ENCODE measurements at places on chromosomes 7 and 10.

GRCh38 chr10:95517536-95518454 is 43.4 kb downstream of the SORBS1 start:
- peak; percentile 72 for DNase-seq

DNA sequence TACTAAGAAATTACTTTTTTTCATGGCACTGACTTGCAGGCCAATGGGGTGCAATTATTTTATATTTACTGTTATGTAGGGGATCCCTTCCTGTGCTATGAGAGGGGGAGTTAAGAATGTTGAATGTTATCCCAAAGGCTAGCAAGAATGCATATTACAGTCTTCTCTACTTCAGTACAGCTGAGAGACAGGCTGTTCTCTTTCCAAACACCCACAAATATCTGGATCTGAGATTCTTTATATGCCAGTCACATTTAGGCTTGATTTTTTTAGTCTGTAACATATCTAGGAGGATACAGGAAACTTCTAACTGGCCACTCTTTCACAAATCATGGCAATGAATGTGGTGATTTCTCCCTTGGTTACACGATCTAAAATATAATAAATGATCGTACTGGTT is 266.4 kb upstream of the FZD8 start:
- no peak for DNase-seq

- DNase-seq: peak; percentile 59
Observed at GRCh38 chr7:5620459-5620881, 161.0 kb downstream of the RNF216 start.

GRCh38 chr10:76045174-76045573 is 613.8 kb downstream of the LRMDA start:
- DNase-seq: no peak

DNA sequence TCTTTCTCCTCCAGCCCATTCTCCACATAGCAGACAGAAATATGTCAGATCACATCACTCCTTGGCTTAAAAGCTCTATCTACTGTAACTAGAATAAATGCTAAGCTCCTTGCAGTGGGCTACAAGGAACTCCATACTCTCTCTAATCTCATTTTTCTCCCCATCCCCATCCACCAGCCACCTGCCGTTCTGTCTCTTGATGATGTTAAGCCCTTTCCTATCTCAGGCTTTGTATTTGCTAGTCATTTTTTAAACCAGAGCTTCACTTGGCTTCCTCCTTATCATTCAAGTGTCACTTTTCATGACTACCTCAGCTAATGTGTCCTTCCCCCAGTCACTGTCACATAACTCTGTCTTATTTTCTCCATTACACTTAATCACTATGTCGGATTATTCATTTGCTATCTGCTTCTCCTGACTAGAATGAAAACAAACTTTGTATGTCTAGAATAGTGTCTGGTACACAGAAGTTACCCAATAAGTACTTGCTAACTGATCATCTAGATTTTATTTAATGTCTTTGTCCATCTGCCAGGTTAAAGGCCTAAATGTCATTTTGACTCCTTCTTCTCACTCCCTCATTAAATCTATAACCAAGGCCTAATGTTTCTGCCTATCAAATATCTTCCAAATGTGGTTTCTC is 87.2 kb upstream of the RPA3 start:
- no peak for DNase-seq

DNA sequence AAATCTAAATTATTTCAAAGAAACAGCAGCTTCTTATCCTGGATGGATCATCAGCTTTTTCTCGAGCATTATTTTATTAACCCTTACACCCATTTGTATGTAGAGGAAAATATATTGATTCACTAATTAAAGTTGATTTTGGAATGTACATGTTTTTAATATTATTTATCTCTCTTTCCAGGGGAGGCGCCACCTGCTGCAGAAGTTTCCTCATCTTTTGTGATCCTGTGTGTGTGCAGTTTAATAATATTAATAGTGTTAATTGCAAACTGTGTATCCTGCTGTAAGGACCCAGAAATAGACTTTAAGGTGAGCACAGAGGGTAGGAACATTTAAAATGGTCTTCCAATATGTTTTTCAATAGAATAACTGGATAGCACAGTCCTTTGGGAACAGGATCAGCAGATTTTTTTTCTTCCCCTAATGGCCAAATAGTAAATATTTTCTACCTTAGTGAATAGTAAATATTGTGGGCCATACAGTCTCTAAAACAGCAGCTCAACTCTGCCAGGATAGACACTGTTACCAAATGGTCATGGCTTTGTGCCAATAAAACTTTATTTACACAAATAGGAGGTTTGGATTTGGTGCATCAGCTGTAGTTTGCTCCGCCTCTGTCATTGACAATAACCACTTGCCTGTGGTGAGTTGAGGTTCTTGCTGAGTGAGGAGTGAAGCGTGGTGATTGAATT is 30.6 kb downstream of the LMTK2 start:
- DNase-seq: peak; percentile 34

- DNase-seq: peak; percentile 92
Observed at GRCh38 chr7:8724080-8724718, 290.8 kb downstream of the NXPH1 start.

DNA sequence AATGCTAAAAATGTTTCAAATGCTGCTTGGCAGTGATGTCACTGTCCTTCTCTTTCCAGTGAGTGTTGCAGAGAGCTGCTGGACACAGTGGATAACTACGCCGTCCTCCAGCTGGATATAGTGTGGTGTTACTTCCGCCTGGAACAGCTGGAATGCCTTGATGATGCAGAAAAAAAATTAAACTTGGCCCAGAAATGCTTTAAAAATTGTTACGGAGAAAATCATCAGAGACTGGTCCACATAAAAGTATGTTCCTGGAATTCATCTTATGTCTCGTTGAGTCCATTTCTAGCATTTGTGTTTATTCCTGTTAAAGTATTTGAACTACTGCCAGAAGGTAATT is 25.2 kb downstream of the NUB1 start:
- no peak for DNase-seq

- DNase-seq: no peak
Observed at GRCh38 chr10:90987383-90987782, 66.5 kb upstream of the ANKRD1 start.

GRCh38 chr10:107899502-107900062 is 735.1 kb upstream of the SORCS1 start:
- no peak for DNase-seq

- no peak for DNase-seq
Observed at GRCh38 chr7:22574754-22575520, 74.9 kb upstream of the STEAP1B start.

- DNase-seq: peak; percentile 96
Observed at GRCh38 chr7:80883154-80884025, 35.5 kb downstream of the SEMA3C start.

GRCh38 chr7:2279896-2280295 is 34.3 kb downstream of the SNX8 start:
- no peak for DNase-seq

DNA sequence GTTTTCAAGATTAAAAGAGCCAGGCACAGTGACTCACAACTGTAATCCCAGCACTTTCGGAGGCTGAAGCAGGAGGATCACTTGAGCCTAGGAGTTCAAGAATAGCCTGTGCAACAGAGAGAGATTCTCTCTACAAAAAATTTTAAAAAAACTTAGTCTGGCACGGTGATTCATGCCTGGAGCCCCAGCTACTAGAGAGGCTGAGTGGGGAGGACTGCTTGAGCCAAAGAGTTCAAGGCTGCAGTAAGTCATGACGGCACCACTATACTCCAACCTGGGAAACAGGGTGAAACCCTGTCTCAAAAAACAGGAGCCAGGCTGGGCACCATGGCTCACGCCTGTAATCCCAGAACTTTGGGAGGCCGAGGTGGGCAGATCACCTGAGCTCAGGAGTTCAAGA is 86.6 kb upstream of the KCTD7 start:
- DNase-seq: no peak

DNA sequence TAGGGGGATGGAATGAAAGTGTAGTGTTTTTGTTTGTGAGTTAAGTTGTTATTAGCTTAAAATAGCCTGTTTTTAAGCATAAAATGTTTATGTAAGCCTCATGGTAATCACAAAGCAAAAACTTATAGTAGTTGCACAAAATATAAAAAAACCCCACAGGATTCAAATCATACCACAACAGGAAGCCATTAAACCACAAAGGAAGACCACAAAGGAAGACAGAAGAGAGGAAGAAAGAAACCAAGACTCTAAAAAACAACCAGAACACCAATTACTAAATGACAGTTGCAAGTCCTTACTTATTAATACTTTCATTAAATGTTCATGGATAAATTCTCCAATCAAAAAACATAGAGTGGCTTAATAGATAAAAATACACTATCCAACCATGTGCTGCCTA is 63.6 kb downstream of the ANKRD7 start:
- no peak for DNase-seq

DNA sequence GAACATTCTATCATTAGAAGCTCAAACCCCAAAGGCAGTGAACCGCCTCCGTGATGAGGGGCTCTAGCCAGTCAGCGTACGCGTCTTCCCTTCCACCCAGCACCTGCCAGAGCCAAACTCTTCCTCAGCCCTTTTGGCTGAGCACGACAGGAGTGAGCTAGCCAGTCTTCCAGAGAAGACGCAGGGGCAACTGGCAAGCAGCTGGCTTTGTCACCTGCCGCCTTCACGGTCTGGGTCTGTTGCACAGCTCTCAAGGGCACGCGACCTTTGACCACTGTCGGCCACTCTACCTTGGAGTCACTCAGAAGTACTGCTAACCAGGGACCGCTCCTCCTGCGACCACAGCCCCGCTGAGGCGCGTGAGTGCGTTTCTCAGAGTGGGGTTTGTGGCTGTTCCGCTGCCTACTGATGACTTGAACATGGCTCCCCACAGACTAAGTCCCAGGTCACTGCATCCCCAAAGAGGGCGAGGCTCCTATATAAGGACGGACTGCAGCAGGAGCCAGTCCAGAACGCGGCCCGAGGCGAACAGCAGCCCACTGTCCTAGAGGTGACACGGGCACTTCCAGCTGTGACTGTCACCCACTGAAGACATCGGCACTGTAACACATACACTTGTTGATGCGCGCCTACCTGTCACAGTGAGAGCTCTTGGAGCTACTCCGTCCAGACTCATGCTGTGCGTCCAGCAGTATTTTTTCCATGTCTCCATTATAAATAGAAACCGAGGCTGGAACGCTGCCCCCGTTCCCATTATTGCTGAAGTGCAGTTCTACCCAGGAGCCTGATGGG is 8.4 kb downstream of the BNIP3 start:
- DNase-seq: no peak

DNA sequence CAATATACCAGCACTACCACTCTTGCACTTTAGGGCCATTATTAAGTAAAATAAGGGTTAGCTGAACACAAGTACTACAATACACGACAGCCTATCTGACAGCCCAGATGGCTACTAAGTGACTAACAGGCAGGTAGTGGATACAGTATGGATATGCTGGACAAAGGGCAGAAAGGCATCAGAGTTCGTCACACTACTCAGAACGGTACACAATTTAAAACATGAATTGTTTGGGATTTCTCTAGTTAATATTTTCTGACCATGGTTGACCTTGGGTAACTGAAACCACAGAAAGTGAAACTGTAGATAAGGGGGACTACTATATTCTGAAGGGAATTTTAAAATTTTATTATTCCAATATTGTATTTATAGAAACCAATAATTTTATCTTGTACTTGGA is 101.3 kb upstream of the SKAP2 start:
- peak; percentile 6 for DNase-seq

GRCh38 chr7:147923841-147924240 is 666.7 kb upstream of the C7orf33 start:
- DNase-seq: no peak

DNA sequence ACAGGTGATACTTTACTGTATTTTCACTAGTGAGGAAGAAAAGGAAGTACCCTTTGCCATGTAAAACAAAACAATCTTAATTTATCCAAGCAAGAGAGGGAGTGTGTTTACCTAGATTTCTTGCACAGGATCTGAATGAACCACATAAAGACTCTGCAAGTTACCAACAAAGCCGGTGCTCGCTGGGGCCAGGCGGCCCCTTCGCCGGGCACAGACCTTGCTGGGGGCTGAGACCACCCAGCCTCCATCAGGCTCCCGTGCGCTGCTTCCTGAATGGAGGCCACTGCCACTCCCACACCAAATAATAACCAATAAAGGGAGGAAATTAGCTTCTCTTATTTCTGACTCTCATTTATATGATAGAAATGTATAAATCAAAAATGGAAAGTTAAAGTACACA is 625.0 kb upstream of the ADARB2 start:
- no peak for DNase-seq

Measured in NCI-H69 (cell line).